Memory B cell (primary cell): ENCODE measurements at places on chromosomes 4 and X.

DNA sequence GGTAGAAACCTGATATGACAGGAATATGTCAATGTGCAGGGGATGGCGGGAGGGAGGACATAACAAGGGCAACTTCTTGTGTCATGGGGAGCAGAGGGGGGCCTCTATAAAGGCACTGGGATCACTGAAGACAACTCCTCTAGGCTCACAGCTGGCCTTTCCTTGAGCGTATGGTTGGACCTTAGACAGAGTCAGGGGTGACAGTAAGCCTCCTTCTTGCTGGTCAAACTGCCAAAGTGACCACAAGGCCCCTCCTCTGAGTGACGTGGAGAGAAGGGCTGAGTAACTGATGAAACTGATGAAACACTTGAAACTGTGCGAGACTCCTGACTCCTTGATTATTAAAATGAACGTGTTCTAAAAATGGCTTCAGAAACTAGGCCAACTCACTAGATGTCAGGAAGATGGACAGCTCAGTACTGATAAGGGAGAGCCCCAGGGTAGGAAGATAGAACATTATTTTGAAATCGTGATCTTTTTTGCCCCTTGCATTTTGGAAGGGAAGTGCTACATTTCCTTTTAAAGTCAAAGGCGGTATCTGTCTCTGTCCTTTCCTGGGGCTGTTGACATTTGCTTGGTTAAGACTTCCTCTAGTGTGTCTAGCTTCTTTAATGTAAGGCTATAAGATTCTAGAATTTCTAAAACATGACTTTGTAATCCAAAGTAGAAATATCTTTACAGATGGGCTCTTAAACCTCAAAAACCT, 1.6 kb downstream of the RAB33A start:
- no peak for DNase-seq

GRCh38 chr4:15799701-15800100, 21.6 kb downstream of the CD38 start:
- DNase-seq, result no peak

DNA sequence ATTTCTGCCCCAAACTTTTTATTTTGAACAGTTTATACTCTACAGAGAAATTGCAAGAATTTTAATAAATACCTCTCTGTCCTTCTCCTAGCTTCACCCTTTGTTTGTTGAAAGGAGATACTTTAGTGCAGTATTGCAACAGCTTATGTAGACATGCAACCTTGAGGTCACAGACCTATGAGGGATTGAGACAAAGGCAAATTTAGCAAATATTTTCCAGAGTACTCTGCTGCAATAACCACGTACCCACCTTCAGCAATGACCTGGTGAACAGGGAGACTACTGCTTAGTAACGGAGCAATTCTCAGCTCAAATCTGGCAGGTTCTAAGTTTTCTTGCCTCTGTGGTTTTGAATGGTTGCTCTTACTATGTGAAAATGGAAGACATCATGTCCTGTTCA, 13.2 kb downstream of the FGA start:
- DNase-seq, result no peak

GRCh38 chrX:10906866-10907265, 204.3 kb upstream of the HCCS start:
- DNase-seq, result no peak

- no peak for DNase-seq
These were observed 90.1 kb downstream of the PALLD start for GRCh38 chr4:168586926-168587325.

GRCh38 chr4:77952457-77952856, 89.8 kb downstream of the MRPL1 start:
- no peak for DNase-seq

DNA sequence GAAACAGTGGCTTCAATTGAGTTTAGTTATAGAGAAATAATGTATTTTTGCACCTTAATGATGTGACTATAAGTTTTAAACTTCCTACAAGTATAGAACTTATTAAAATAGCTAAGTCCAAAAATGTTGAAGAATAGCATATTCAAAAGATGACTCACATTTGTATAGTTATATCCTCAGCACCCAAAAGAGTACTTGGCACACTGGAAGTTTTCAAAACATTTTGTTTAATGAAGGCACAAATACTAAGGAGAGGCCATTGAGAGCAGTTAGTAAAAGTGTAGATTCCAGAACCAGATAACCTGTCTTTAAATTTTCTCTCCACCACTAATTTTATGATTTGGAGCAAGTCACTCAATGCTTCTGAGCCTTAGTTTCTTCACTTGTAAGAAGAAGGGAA, 226.9 kb upstream of the MID1 start:
- no peak for DNase-seq
